ENCODE measurements at places on chromosomes 16 and 17. TPM values are rescaled to one million over a fixed set of nuclear protein-coding genes. Genes with fewer than 3 reads are reported as not detected.

WFIKKN1 gene
- 0.27 TPM for total RNA-seq

DNA sequence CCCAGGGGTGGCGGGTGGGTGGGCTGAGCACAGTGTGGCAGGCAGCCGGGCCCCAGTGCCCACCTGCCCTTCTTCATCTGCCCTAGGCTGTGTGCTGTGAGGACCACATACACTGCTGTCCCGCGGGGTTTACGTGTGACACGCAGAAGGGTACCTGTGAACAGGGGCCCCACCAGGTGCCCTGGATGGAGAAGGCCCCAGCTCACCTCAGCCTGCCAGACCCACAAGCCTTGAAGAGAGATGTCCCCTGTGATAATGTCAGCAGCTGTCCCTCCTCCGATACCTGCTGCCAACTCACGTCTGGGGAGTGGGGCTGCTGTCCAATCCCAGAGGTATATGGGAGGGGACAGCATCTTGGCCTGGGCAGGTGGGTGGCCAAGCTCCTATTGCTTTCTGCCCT, 6.4 kb downstream of the GRN start:
- no peak for DNase-seq
- no peak overlapping the region for H3K27ac ChIP-seq
- peaks cover 20% of the 10 kb centered on the region for H3K36me3 ChIP-seq
- H3K4me3 ChIP-seq, result no peak overlapping the region
- peaks cover 34% of the 10 kb centered on the region for H3K4me1 ChIP-seq
- no peaks in the 10 kb centered on the region for H3K27me3 ChIP-seq

GRCh38 chr16:56931271-56931891, 561 bp upstream of the HERPUD1 start:
- H3K27ac ChIP-seq, result peak overlapping the region; percentile 88
- H3K36me3 ChIP-seq, result peaks cover under 1% of the 10 kb centered on the region
- peak overlapping the region; percentile 92 for H3K4me3 ChIP-seq
- DNase-seq, result peak; percentile 67

GRCh38 chr16:50012182-50012581, 12.8 kb upstream of the CNEP1R1 start:
- no peaks in the 10 kb centered on the region for H3K36me3 ChIP-seq
- H3K27me3 ChIP-seq, result no peaks in the 10 kb centered on the region
- no peak overlapping the region for H3K27ac ChIP-seq
- H3K4me3 ChIP-seq, result no peak overlapping the region

GRCh38 chr17:65182233-65182632, 45.1 kb downstream of the RGS9 start:
- peak; percentile 78 for DNase-seq
- H3K27ac ChIP-seq, result peak overlapping the region; percentile 99
- no peaks in the 10 kb centered on the region for H3K27me3 ChIP-seq
- no peak overlapping the region for H3K4me3 ChIP-seq
- peaks cover 49% of the 10 kb centered on the region for H3K4me1 ChIP-seq

GRCh38 chr16:19223235-19224170, 55.5 kb downstream of the SYT17 start:
- H3K27me3 ChIP-seq, result no peaks in the 10 kb centered on the region

- no peaks in the 10 kb centered on the region for H3K36me3 ChIP-seq
- DNase-seq, result no peak
- H3K27me3 ChIP-seq, result no peaks in the 10 kb centered on the region
- peaks cover 9% of the 10 kb centered on the region for H3K4me1 ChIP-seq
- peak overlapping the region; percentile 79 for H3K27ac ChIP-seq
These were observed 1.6 kb downstream of the KIF22 start for GRCh38 chr16:29791845-29792807.

Data from GM12878 (cell line).